Articular chondrocyte of knee joint (primary cell): ENCODE measurements at places on chromosomes 13 and 19. TPM values are rescaled to one million over a fixed set of nuclear protein-coding genes. Genes with fewer than 3 reads are reported as not detected.

The IL4I1 gene
- 0.65 and 1.6 TPM in 2 replicates for total RNA-seq

The CBARP gene
- 2.0 and 3.6 TPM in 2 replicates for total RNA-seq

The ATCAY gene
- under 0.01 and 0.32 TPM in 2 replicates for total RNA-seq

The CDC42EP5 gene
- total RNA-seq = 26.3 and 29.1 TPM in 2 replicates

The DYRK1B gene
- 9.5 and 13.5 TPM in 2 replicates for total RNA-seq

The COL5A3 gene
- total RNA-seq = 17.2 and 21.8 TPM in 2 replicates

The LHB gene
- total RNA-seq = not detected in 2 replicates

The SIGLEC10 gene
- not detected in 2 replicates for total RNA-seq

The CLASRP gene
- 18.2 and 27.3 TPM in 2 replicates for total RNA-seq

The SLC25A41 gene
- 0.11 TPM in 1 of 2 replicates, not detected in the other for total RNA-seq

The CD209 gene
- not detected in 2 replicates for total RNA-seq

The DZIP1 gene
- 43.5 and 44.0 TPM in 2 replicates for total RNA-seq

The GPR183 gene
- total RNA-seq = 0.11 and 0.52 TPM in 2 replicates

The IFI30 gene
- 9.3 and 11.3 TPM in 2 replicates for total RNA-seq

The RDH8 gene
- not detected in 2 replicates for total RNA-seq

The LRRC63 gene
- not detected in 2 replicates for total RNA-seq

The TIMM50 gene
- total RNA-seq = 39.0 and 39.7 TPM in 2 replicates

The FGF14 gene
- under 0.01 and 0.11 TPM in 2 replicates for total RNA-seq

The PTH2 gene
- not detected in 2 replicates for total RNA-seq

The TEAD2 gene
- total RNA-seq = 21.3 and 25.6 TPM in 2 replicates

The LGI4 gene
- not detected in 2 replicates for total RNA-seq

The MAST1 gene
- 0.11 and 0.13 TPM in 2 replicates for total RNA-seq

The OR10H1 gene
- not detected in 2 replicates for total RNA-seq

The C3 gene
- total RNA-seq = 5.4 and 14.7 TPM in 2 replicates

The MAP2K2 gene
- total RNA-seq = 146 and 215 TPM in 2 replicates

The S1PR5 gene
- under 0.01 and 0.13 TPM in 2 replicates for total RNA-seq

The NTN5 gene
- 0.22 TPM in 1 of 2 replicates, not detected in the other for total RNA-seq

The PLPP2 gene
- total RNA-seq = 0.11 and 0.13 TPM in 2 replicates

The KRI1 gene
- total RNA-seq = 6.1 and 6.8 TPM in 2 replicates

The MEDAG gene
- total RNA-seq = 75.3 and 141 TPM in 2 replicates

The ARHGAP45 gene
- 0.32 and 0.39 TPM in 2 replicates for total RNA-seq

The TMEM190 gene
- not detected in 2 replicates for total RNA-seq

The NFIC gene
- 80.0 and 85.8 TPM in 2 replicates for total RNA-seq

The COX6B2 gene
- total RNA-seq = not detected in 2 replicates

The PODNL1 gene
- 7.6 and 8.6 TPM in 2 replicates for total RNA-seq

The DLL3 gene
- total RNA-seq = 0.11 and 0.13 TPM in 2 replicates

The CYP4F3 gene
- total RNA-seq = not detected in 2 replicates

The ALOX5AP gene
- total RNA-seq = not detected in 2 replicates

The TNFSF13B gene
- 6.9 and 7.8 TPM in 2 replicates for total RNA-seq

The GPR12 gene
- not detected in 2 replicates for total RNA-seq

The ZIC2 gene
- total RNA-seq = not detected in 2 replicates

The KLK14 gene
- not detected in 2 replicates for total RNA-seq

The LENG8 gene
- 43.3 and 47.9 TPM in 2 replicates for total RNA-seq

The FAM216B gene
- not detected in 2 replicates for total RNA-seq

The ISOC2 gene
- total RNA-seq = 48.6 and 53.3 TPM in 2 replicates

The ZNF677 gene
- 19.9 and 22.5 TPM in 2 replicates for total RNA-seq

The NMRK2 gene
- total RNA-seq = not detected in 2 replicates

The IZUMO2 gene
- not detected in 2 replicates for total RNA-seq

The IGFL2 gene
- total RNA-seq = 0.11 TPM in 1 of 2 replicates, not detected in the other

The TSEN34 gene
- total RNA-seq = 34.3 and 37.2 TPM in 2 replicates

The SIRT2 gene
- 41.7 and 49.8 TPM in 2 replicates for total RNA-seq

The ADGRL1 gene
- 4.1 and 4.8 TPM in 2 replicates for total RNA-seq

The SKA3 gene
- total RNA-seq = 15.4 and 20.2 TPM in 2 replicates

The ZIK1 gene
- total RNA-seq = 5.0 and 7.5 TPM in 2 replicates

The ZNF574 gene
- total RNA-seq = 11.0 and 13.8 TPM in 2 replicates

The PNMA8B gene
- total RNA-seq = 1.7 and 1.8 TPM in 2 replicates

The LRRC4B gene
- total RNA-seq = not detected in 2 replicates

The POSTN gene
- total RNA-seq = 98.8 and 358 TPM in 2 replicates

The PET100 gene
- total RNA-seq = 6.4 and 11.1 TPM in 2 replicates
